Iris pigment epithelial cell (primary cell): ENCODE measurements at places on chromosomes 1 and 21.

DNA sequence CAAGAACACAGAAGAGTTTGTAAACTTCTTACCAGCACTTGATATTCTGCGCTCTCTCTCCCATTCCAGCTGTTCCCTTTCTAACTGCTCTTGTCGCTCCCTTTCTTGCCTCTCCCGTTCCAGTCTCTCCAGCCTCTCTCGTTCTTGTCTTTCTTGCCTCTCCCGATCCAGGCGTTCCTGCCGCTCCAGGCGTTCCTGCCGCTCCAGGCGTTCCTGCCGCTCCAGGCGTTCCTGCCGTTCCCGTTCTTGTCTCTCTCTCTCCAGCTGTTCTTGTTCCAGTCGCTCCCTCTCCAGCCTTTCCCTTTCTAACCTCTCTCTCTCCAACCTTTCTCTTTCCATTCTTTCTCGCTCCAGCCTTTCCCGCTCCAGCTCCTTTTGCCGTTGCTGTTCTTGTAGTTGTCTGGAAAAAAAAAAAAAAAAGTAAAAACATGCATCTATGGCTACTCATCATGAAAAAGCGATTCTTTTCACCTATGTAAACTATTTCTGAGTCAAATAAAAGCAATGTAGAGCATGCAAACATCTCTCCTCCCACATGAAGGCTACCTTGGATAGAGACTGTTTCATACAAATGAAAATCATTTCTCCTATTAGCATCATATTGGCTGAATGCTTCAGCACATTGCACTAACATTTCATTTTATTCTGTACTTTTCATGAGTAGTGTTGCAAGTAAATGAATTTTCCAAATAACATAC is 91.5 kb upstream of the LBR start:
- no peak for DNase-seq

- no peak for DNase-seq
Measured at GRCh38 chr1:41861535-41862383, 57.0 kb downstream of the HIVEP3 start.

DNA sequence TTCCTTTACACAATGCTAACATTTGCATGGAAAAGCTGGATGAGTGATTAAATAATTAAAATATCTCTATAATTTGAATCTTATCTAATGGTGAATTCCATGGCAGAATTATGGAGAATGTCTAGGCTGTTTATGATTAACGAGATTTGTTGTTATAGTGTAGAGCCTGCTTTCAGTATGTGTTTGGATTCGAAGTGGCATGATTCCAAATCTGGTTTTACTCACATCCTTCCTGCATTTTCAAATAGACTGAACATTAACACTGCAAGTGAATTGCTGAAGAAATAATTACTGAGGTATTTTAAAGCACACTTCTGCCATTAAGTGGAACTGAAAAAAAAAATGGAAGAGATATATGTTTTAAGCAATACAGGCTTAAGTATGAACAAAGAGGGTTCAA is 5.1 kb upstream of the NEK7 start:
- peak; percentile 73 for DNase-seq

DNA sequence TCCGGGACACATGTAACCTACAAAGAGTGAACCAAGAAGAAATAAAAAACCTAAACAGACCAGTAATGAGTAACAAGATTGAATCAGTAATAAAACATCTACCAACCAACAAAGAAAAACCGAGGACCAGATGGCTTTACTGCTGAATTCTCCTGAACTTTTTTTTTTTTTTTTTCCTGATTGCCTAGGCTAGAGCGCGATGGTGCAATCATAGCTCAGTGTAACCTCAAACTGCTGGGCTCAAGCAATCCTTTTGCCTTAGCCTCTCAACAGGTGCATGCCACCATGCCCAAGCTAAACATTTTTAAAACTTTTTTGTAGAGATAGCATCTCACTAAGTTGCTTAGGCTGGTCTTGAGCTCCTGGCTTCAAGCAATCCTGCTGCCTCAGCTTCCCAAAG is 11.2 kb upstream of the FGGY start:
- DNase-seq: no peak

DNA sequence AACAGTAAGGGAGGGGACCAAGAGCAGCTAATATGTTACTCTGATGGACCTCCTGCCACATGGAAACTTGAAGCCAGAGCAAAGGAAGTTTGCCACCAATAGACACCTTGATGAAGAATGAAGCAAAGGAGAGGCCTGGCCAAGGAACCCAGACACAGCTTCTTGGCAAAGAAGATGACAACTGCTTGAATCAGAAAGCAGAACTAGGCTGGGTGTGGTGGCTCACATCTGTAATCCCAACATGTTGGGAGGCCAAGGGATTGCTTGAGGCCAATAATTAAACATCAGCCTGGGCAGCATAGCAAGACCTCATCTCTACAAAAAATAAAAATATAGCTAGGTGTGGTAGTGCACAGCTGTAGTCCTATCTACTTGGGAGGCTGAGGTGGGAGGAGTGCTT is 31.7 kb upstream of the CAPZB start:
- no peak for DNase-seq

- no peak for DNase-seq
Measured at GRCh38 chr1:110482662-110483307, 31.8 kb downstream of the PROK1 start.

GRCh38 chr1:202343652-202344349 is 2.1 kb upstream of the UBE2T start:
- DNase-seq: peak; percentile 35

GRCh38 chr1:157639800-157640199 is 41.9 kb upstream of the FCRL4 start:
- no peak for DNase-seq

GRCh38 chr1:232287676-232288569 is 342.0 kb downstream of the SIPA1L2 start:
- no peak for DNase-seq

GRCh38 chr1:223765719-223766340 is 53.5 kb downstream of the CAPN2 start:
- DNase-seq: no peak

DNA sequence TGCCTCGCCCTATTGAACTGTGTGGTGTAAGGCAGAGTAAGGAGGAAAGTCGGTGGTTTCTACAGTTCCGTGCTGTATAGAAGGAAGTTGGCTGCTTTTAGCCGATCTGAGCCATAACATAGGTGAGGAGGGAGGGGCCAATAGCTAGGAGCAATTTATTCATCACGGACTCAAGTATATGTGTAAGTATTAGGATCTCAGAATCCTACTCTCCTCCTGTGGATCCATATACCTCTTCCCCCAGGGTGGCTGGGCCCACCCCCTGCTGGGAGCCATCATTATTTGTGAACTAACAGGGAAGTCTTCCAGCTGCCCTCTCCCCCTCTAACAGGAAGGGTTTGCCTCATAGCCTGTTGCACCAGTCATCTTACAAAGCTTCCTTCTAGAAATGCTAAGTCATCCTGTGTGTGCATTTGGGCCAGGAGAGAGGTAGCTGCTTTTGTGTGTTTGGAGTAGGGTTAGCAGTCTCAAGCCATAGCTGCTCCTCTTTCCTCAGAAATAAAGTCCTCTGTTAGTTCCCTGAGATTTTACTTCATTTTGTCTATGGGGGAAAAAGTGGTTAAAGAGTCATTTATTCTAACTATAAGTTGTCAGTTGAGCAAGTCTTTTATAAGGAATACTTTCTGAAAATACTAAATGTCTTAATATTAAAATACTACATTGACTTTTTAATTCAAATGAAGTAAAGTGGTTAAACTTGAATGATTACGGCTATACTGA is 14.9 kb upstream of the CENPS start:
- DNase-seq: peak; percentile 94

- peak; percentile 94 for DNase-seq
Measured at GRCh38 chr1:224300346-224300745, 29.6 kb downstream of the NVL start.

GRCh38 chr1:229380536-229381160 is 37.8 kb upstream of the CCSAP start:
- DNase-seq: no peak
